ENCODE measurements at places on chromosomes 4 and X.

- peak; percentile 10 for DNase-seq
Measured at GRCh38 chr4:40737879-40738278, 11.9 kb upstream of the NSUN7 start.

GRCh38 chrX:53440101-53440500, 5.9 kb upstream of the HSD17B10 start:
- peak; percentile 45 for DNase-seq

DNA sequence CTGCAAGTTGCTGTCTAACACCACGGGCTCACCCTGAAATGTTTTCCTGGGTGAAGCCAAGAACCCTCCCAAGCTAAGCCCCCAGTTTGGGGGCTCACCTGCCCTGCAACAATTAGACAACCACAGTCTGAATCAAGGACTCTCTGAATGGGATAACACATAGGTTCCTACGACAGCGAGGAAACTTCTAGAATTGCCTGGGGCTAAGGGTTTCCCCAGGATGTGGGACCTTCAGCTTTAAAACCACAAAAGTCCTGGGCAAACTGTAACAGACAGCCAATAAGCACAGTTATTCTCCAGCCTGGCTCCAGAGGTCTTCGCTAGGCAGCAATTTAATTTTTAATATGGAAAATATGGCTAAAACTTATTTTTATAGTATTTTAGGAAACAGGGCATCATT, 162.6 kb downstream of the PRKX start:
- no peak for DNase-seq

GRCh38 chr4:78953769-78954666, 14.8 kb upstream of the PAQR3 start:
- DNase-seq: peak; percentile 37

DNA sequence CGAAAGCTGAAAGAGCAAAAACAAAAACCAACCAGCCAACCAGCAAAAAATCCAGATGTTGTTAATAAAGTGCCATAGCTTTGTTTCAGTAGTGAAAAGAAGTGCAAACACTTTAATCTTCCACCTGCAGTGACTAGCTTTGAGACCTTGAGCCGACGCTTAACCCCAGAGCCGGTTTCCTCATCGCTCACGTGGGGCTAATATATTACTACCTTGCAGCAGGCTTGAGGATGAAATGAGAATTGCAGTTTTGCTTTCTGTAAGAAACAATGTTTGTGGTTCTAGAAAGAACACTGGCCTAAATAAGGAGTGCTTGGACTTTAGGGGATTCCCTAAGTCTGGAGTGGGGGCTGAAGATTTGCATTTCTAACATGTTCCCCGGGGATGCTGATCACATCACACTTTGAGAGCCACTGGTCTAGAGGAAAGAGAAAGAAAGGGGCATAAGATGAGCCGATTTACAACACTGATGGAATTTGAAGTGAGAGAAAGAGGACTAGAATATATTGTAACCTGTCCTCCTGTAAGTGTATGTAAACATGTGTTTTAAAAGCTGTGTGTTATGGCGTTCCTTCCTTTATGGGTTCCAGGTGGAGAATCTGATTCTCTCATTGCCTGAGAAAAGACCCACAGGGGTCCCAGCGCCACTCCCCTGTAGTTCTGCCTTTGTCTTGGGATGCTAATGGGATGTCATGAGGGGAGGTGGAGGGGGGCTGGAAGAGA, 1.4 kb downstream of the FGF2 start:
- DNase-seq: peak; percentile 22

DNA sequence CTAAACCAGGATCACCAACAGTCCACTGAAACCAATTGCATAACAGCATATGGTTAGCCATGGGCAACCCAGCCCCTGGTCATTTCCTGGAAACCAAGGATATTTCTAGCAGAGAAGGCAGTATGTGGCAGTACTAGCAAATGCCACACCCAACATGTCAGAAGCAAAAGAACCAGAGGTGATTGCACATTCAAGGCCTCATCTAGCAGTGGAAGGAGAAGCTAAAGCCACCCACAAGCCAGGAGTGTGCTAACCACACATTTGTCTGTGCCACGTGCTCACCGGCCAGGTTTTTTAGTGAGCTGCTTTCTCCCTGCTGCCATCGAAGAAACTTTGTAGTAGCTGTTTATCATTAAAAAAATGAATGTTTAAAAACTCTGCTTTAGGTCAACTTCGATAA, 42.0 kb downstream of the TEC start:
- no peak for DNase-seq

DNA sequence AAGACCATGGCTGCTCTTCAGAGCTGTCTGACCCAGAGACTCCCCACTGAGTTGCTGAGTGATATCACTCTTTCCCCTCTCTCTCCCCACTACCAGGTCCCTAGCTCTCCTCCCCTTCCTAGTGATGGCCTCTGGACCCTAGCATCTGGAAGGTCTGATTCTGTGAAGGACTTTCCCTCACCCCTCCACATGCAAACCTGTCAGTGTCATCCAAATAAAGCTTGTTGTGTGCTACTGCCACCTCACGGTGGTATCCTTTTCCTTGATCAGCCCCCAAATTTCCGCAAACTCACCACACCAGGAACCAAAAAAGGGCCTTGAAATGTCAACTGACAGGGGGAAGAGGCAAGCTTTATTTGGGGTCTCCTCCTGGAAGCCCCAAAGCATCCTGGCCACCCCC, 500.2 kb downstream of the IDS start:
- DNase-seq: peak; percentile 21

GRCh38 chr4:38178392-38178995, 218.3 kb downstream of the PTTG2 start:
- DNase-seq: no peak

DNA sequence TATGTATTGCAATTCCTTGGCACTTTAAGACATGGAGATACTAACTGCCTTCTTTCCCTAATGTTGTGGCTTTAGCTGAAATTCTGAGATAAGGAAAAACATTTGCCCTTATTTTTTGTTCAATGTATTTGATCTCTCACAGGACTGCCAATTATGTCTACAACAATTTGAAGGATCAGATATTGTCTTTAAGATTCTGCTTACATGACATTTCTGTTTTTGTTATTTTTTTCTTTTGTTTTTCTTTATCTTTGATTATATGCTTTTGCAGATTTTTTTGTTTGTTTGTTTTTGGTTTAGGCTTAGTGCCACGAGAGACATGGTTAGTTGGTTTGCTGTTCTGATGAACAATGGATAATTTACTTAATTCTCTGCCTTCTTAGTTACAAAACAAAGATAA, 303.3 kb downstream of the TECRL start:
- no peak for DNase-seq

DNA sequence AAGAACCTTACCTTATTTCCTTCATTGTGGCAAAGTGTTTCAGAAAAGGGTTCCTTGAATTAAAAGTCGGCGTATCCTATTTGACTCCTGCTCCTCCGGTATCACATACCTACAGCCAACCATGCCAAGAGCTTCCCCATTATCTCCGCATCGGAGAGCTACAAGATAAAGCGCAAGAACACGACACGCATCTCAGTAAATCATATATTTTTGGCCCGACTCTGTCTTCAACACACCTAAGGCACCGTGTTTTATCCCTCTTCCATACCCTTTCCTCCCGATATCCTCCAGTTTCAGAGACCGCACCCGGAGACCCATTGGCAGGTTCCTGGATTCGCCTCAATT, 497 bp upstream of the THAP9 start:
- DNase-seq: no peak

Data from NCI-H524 (cell line).